Fibroblast of upper back skin (primary cell): ENCODE measurements at places on chromosomes 1 and 21.

GRCh38 chr1:151990058-151990855, 3.4 kb downstream of the S100A10 start:
- DNase-seq: no peak

- DNase-seq: no peak
Observed at GRCh38 chr1:191101960-191102359, 624.3 kb upstream of the BRINP3 start.

DNA sequence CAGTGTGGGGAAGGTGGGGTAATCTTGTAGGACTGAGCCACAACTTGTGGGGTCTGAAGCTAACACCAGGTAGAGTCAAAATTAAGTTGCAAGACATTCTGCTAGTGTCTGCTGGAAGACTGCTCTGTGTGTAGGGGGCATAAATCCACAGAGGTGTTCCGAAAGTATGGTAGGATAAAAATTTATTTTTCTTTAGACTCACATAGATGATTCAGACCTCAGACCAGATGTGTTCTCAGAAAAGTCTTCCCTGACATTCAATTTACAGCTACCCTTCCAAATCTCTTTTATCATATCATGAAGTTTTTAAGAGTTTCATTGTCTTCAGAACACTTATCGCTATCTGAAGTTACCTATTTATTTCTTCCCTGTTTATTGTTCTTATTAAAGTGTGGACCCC, 21.3 kb downstream of the DUSP10 start:
- peak; percentile 38 for DNase-seq

GRCh38 chr1:89557956-89558355, 33.3 kb downstream of the LRRC8B start:
- no peak for DNase-seq

DNA sequence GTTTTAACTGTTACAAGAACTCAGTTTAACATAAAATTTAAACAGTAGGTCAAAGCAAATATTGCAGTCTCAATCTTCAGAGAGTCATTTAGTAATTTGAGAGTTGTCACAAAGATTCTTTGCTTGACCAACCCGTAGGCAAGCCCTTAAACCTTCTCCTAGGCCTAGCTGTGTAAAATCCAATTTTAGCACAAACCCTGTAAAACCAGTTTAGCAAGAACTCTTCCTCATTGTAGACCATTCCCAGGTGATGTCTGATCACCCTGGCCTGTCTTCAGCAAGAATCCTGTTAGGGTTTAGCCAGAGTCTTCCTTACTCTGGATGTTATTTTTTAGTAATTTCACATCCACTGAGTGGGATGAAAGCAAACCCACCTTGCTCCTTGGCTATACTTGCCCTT, 30.1 kb downstream of the LRIG2 start:
- DNase-seq: no peak

- DNase-seq: no peak
Observed at GRCh38 chr21:33543505-33544129, 779 bp downstream of the SON start.

- DNase-seq: peak; percentile 15
Observed at GRCh38 chr1:164675342-164675904, 116.4 kb downstream of the PBX1 start.

DNA sequence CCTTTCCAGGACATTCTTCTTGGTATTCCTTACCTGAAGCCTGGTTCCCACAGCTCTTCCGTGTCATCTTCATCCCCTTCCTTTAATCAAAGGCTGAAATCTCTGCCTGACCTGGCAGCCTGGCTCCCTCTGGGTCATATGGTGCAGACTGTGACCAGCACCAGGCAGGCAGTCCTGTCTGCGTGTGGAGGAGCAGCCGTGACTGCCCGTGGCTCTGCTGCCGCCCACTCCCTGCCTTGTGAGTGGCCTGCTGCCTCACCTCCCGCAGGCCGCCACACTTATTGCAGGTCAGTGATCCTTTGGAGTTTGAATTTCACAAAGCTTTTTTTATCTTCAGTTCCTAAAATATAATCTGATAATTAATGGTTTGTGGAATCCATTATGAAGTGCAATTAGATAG, 36.2 kb upstream of the EPHA8 start:
- no peak for DNase-seq

DNA sequence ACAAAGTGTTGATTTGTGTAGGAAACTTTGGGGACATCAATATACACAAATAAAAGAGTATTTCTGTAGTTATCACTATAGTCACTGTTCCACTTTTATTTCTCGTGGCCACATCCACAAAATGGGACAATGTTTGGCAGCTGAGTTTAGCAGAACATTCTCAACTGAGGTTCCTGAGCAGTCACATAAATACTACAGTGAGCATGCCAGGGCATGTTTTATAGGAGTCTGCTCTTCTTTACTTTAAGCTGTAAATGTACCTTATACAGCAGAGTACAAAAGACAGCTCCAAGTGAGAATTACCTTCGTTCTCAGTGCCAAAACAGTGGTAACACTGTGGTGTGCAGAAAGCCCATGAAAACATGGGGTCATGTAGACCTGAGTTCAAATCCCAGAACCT, 5.0 kb downstream of the BTG3 start:
- no peak for DNase-seq

- DNase-seq: no peak
Observed at GRCh38 chr1:181187337-181188126, 99.0 kb downstream of the IER5 start.

- DNase-seq: no peak
Observed at GRCh38 chr21:27103768-27104167, 136.9 kb upstream of the ADAMTS5 start.

GRCh38 chr1:43861988-43862735, 71.4 kb upstream of the ARTN start:
- DNase-seq: no peak

DNA sequence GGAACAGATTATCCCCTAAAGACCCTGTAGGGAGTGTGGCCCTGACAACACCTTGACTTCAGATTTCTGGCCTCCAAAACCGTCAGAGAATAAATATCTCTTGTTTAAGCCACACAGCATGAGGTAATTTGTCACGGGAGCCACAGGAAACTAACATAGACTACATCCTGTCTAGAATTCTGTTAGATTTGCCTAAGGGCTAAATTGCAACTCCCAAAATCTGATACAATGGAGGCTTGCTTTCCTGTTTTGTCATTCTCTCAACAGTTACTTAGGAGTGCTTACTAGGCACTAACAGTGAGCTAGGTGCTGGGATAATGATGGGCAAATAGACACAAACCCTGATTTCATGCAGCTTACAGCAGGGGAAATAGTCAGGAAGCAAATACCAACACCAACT, 141.6 kb downstream of the MIS18A start:
- no peak for DNase-seq

DNA sequence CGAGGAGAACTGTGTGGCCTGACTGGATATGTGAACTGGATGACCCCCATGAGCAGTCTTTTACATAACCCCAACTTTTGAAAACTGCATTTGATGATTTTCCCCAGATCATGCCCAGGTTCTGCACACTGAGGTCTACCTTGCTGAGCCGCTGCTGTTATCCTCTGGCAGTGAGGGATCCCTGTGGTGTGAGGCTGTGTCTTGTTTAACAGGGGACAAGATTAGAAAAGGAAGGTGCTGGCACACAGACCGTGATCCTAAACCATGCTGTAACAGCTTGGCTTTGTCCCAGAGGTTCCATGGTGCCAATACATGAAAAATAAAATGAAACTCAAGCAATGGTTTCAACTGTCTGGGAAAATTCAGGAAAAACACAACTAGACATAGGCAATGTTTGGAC, 134.2 kb downstream of the ZZZ3 start:
- no peak for DNase-seq

GRCh38 chr1:164971921-164972415, 384.5 kb downstream of the LMX1A start:
- DNase-seq: no peak

GRCh38 chr1:152182944-152183361, 23.9 kb upstream of the RPTN start:
- DNase-seq: peak; percentile 74

DNA sequence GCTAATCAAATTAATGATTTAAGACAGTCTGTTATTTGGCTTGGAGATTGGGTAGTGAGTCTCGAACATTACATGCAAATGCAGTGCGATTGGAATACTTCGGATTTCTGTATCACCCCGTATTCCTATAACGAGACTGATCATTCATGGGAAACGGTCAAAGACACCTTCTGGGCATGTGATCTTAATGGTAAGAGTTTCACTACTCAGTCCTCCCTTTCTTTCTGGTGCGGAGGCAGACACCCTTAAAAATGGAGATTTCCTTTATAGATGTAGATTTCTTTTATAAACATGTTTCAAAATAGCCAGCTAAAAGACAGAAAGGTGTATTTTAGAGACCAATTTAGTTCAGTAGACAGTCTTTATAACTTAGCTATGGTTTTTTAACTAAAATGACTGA, 74.4 kb downstream of the HS2ST1 start:
- DNase-seq: no peak

GRCh38 chr1:202745323-202745888, 35.2 kb upstream of the SYT2 start:
- no peak for DNase-seq

GRCh38 chr1:102628109-102628613, 480.2 kb downstream of the COL11A1 start:
- DNase-seq: no peak

GRCh38 chr1:28062806-28063205, 25.6 kb downstream of the EYA3 start:
- no peak for DNase-seq

DNA sequence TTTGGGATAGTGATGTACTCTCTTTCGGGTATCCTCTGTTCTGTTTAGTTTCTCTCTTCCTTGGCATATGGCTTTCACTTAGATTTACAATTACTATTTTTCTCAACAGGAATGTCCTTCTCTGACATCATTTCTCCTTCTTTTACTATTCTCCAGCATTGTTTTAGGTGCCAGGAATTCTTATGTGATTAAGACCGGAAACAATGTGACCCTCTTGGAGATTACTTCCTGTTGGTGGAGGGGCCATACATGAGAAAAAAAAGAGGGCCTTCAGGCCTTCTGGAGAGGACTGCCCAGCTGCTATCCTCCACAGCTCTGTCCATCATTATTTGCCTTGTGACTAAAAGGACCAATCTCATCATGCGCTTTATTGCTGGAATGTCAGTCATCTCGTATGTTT, 50.4 kb upstream of the ADAMTS5 start:
- peak; percentile 65 for DNase-seq

GRCh38 chr1:203128716-203129500, 1.4 kb downstream of the ADORA1 start:
- DNase-seq: no peak

DNA sequence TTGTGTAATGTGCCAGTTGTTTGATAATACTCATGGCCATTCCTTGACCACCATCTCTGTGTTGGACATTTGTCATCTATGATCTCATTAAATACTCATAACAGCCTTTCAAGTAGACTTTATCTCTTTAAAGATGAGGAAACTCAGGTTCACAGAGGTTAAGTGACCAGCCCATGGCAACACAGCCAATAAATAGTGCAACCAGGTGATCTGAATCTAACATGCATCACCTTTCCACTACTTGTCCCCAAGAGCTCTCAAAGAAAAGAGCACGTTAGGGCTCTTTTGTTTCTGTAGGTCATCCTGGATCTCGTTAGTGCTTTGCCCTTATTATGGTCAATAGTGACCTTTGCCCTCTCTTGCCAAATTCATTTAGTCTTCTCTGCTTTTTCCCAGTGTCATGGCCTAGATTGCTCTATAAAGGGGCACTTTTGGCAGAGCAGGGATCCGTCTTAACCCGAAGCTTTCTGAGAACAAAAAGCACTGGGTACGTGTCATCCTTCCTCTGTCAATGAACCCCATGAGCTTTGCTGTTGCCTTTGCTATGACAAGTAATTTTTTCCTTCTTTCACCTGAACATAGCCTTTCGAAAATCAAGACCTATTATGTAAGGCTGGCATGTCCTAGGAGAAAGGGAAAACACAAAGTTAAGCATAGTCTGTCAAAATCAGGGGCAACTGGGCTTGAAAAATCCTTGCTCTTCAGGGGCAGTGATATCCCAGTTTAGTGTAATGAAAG, 88.0 kb upstream of the PLXNA2 start:
- DNase-seq: no peak

- DNase-seq: peak; percentile 95
Observed at GRCh38 chr1:215273838-215274516, 191.4 kb downstream of the KCNK2 start.

- no peak for DNase-seq
Observed at GRCh38 chr1:213066363-213066762, 15.3 kb downstream of the RPS6KC1 start.

- DNase-seq: peak; percentile 20
Observed at GRCh38 chr1:180643693-180644092, 11.9 kb downstream of the XPR1 start.

GRCh38 chr1:154454386-154455120, 47.5 kb upstream of the TDRD10 start:
- DNase-seq: no peak

DNA sequence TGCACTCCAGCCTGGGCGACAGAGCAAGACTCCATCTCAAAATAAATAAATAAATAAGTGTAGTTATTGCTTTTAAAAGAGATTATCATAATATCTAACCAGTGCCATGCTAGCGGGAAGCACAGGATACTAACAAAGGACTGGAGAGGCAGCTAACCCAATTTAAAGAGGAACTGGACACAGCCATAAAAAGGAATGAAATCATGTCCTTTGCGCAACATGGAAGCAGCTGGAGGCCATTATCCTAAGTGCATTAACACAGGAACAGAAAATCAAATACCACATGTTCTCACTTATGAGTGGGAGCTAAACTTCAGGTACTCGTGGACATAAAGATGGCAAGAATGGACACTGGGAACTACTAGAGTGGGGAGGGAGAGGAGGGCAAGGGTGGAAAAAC, 54.9 kb downstream of the TM2D1 start:
- no peak for DNase-seq

DNA sequence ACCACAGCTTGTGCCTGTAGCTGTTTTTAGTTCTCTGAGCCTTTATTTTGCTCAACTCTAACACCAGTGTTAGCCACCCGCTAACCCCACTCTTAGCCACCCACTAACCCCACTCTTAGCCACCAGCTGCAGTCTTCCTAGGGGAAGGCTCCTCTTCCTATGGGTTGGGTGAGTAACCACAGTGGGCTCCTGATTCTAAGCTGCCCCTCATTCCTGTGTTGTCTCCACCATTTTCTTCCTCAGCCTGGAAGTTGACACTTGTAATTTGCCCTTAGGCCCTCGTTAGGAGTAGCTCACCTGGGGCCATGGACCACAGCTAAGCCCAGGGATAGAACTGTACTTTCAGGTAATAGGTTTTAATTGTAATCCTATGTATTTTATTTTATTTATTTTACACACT, 782.9 kb upstream of the TPTE start:
- DNase-seq: no peak

DNA sequence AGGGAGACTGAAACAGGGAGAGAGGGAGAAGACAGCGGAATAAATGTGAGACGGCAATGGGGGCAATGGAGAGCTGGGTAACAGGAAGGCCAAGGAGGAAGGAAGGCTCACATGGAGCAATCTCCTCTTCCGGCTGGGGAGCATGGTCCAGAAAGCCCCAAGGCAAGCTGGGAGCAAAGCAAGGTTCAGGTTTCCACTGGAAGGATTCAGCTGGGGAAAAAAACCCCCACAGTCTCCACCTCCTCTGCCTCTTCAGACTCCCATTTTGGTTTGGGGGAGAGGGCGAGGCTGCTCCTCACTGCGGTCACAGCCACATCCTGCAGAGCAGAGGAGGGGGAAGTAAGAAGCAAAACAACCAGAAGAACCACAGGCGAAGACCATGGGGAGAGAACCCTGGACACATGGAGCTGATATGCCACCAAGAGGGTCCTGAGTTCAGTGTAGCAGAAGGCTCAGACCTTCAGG, 650 bp downstream of the TNFAIP8L2 start:
- no peak for DNase-seq

GRCh38 chr1:41783189-41783639, 135.5 kb downstream of the HIVEP3 start:
- peak; percentile 86 for DNase-seq

- no peak for DNase-seq
Observed at GRCh38 chr1:33332881-33333280, 12.0 kb upstream of the A3GALT2 start.

- DNase-seq: no peak
Observed at GRCh38 chr1:19202396-19202795, 7.7 kb downstream of the UBR4 start.
